Chondrocyte (in vitro differentiated cells): ENCODE measurements at places on chromosomes 3 and 15.

DNA sequence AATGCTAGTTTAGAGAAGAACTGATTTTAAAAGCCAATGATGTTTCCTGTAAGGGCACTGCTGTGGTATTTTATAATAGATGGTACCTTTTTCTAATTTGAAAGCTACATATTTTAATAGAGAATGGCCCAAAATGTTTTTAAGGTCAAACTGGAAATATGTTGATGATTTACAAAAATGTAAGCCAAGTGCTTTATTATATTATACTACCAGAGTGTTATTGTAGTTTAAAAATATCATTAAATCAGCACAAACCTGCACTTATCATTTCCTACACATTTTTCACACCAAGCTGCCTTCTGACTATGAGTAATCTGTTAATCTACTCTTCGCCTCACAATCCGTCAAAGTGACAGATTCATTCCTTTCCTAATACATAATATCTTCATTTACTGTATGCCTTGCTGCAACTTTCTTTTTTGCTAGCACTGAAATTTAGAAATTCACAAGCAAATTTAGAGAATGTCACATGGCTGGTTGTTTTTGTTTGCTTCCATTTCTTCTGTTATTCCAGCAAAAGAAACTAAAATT, 126.4 kb upstream of the FAM3D start:
- H3K4me1 ChIP-seq, result peaks cover 12% of the 10 kb centered on the region
- no peaks in the 10 kb centered on the region for H3K27me3 ChIP-seq
- no peak overlapping the region for H3K27ac ChIP-seq
- H3K36me3 ChIP-seq, result no peaks in the 10 kb centered on the region
- H3K4me3 ChIP-seq, result no peak overlapping the region

DNA sequence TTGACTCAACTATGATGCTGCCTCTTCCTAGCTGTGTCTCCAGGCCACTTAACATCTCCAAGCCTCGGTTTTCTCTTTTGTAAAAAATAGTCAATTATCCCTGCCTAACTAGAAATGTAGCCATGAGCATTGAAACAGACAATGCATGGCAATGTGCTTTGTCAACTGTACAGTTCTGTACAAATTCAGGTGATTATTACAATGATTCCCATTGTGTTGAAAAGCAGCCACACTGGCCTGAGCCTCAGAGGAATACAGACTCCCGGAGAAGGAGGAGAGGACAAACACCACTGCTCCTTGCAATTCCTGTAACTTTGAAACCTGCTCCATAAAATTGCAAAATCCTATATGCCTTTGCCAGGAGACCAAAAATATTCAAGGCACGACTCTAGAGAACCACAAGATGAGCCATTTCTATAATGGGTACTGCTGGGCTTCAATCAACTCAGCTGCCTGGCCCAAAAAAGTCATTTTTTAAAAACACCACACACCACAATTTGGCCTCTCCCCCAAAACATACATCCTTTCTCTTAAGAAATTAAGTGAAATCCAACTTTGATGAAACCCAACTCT, 28.6 kb downstream of the DAPK2 start:
- DNase-seq, result no peak
- peaks cover 9% of the 10 kb centered on the region for H3K4me1 ChIP-seq
- no peaks in the 10 kb centered on the region for H3K27me3 ChIP-seq

DNA sequence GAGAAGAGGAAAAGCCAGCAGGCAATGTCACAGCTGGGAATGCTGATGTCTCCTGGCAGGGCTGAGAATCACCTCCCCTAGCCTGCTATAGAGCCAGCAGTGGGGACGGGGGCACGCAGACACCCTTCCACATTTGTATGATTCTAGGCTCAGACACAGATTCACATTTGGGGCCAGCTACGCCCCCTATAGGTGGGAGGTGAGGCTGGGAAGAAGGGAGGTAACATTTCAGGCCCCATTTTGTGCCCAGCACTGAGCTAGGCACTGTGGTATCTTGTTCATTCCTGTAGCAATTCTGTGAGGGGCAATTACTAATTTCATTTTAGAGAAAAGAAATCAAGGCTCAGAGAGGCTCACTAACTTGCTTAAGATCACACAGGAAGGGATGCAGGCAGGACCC, 15.9 kb upstream of the ACAD9 start:
- no peak overlapping the region for H3K4me3 ChIP-seq
- DNase-seq, result peak; percentile 1

DNA sequence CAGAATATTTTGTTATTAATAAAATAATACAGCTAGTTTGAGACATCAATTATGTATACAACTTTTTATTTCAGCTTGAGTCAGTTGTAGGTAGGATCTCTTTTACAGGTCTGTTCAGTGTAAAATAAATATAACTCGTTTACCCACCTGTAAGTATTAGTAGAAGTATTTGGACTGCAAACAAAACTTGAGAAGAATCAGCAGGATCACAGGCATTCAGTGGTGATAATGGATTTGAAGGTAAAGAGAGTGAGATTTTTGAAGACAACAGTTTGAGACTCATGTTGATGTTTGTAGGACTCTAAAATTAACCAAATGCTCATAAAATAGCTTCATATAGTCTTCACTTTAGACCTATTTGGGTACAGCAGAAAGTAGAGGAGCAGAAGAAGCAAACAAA, 35.5 kb upstream of the CCNB2 start:
- no peak overlapping the region for H3K4me3 ChIP-seq
- H3K4me1 ChIP-seq, result no peaks in the 10 kb centered on the region
- peaks cover 36% of the 10 kb centered on the region for H3K36me3 ChIP-seq
- no peak overlapping the region for H3K27ac ChIP-seq

GRCh38 chr3:117297541-117297940, 588.0 kb downstream of the TUSC7 start:
- peaks cover 9% of the 10 kb centered on the region for H3K27me3 ChIP-seq
- peaks cover 4% of the 10 kb centered on the region for H3K4me1 ChIP-seq
- H3K36me3 ChIP-seq, result no peaks in the 10 kb centered on the region
- H3K4me3 ChIP-seq, result no peak overlapping the region
- H3K27ac ChIP-seq, result no peak overlapping the region

- no peaks in the 10 kb centered on the region for H3K27me3 ChIP-seq
- H3K4me3 ChIP-seq, result no peak overlapping the region
- H3K4me1 ChIP-seq, result peaks cover 53% of the 10 kb centered on the region
- H3K27ac ChIP-seq, result peak overlapping the region; percentile 50
- peaks cover 14% of the 10 kb centered on the region for H3K36me3 ChIP-seq
Observed at GRCh38 chr3:188230962-188231361, 77.0 kb downstream of the LPP start.
